ENCODE measurements at places on chromosomes 12 and 14.

- no peak for DNase-seq
These were observed 72.0 kb downstream of the PAPOLA start for GRCh38 chr14:96574171-96574632.

GRCh38 chr14:102089621-102090343 is 2.9 kb upstream of the HSP90AA1 start:
- no peak for DNase-seq

DNA sequence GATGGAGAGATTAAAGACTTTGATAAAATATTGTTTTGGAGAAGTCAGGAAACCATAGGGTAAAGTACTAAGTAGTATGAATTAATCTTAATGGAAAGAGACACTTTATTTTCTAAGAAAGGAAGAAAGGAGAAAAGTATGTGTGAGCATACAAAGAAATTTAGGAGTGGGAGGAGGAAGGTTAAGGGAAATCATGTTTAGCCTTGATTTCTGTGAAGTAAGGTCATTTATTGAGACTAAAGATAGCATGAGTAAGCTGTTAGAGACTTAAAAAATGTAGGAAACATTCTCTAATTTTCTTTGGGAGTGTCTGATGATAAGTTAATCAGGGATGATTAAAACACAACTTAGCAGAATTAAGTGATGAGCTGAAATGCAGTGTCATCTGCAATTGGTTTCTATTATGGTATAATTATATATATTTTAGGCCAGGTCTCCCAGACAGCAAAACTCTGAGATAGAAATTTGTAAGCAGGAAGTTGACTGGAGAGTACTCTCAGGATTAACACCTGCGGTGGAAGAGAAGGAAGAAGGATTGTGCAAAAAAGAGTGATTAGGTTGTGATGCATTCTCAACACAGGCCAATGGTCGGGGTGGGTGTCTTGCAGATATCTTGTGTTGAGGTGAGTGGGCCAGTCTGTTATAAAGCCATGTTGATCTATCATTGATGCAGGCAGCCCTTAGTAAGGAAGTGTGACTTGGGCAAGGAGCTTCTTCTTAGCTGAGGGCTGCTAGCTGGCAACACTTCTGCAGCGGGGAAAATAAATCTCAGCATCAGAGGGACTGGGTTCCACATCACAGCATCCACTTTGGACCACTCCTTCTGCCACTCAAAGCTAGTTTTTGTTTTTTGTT is 256.2 kb downstream of the AEBP2 start:
- no peak for DNase-seq

DNA sequence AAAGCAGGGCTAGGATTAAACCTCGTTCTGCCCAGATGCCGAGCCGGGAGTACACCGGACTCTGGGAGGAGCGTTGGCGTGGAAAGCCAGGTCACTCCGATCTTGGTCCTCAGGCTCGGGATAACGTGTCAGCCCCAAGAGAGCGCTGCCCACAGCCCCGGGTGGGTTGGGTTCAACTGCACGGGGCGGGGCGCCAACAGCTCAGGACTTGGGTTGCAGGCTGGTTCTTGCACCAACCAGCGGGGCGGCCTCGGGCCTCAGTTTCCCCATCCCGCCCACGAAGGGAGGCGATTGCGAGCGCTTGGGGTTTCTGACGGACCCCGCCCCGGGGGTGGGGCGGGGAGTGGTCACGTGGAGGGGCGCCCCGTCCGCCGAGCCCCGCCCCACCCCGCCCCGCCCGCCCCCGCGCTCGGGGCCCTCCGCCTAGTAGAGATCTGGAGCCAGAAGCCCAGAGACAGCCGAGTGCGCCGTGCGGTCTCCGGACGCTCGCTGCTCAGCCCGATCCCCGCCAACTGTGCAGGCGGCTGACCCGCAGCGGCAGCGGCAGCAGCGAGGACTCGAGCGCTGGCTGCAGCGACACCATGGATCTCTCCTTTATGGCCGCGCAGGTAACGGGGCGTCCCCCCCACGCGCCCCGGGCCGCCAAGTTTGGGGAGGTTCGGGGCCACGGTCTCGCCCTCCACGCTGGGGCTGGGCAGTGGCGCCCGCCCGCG is at the start of gene C14orf132:
C14orf132 (plus strand) TSS at position 443 of the 713 bp plus-strand sequence; CDS start at position 582, 139 bp downstream.
- peak; percentile 51 for DNase-seq

DNA sequence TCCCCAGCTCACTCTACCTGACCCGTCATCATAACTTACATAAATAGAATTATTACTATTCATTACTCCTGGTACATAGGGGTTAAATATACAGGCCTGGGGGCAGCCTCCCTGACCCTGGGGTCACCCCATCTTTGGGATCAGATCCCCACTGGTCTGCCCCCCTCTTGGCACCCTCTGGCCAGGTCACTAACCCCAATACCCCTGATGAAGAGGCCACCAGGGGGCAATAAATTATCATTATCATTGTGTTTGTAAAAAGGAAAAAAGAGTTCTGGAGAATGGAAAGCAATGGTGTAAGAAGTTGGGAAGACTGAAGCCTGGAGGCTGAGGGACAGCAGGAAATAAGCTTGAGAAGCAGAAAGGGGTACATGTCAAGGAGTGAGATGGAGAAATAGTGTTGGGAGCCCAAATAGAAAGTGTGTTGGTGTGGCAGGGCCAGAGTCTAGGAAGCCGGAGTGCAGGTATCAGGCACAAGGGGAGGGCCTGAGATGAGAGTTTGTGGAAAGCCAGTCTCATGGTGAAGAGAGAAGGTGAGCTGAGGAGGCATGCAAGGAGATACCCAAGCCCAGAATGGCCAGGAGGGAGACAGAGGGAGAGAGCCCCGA is 6.1 kb upstream of the AAAS start:
- no peak for DNase-seq

GRCh38 chr12:5561846-5562245 is 129.9 kb downstream of the NTF3 start:
- no peak for DNase-seq

GRCh38 chr12:67220065-67220464 is 49.1 kb upstream of the CAND1 start:
- DNase-seq: no peak

DNA sequence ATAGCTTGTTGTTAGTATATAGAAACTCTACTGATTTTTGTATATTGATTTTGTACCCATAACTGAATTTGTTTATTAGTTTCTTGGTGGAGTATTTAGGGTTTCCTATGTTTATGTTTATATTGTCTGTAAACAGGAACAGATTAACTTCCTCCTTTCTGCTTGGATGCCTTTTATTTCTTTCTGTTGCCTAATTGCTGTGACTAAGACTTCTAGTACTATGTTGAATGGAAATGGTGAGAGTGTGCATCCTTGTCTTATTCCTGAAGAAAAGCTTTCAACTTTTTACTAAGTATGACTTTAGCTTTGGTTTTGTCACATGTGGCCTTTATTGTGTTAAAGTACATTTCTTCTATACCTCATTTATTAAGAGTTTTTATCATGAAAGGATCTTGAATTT is 20.9 kb downstream of the FBXW8 start:
- DNase-seq: no peak

GRCh38 chr12:6167327-6168280 is 32.6 kb upstream of the CD9 start:
- DNase-seq: peak; percentile 27

GRCh38 chr12:48164451-48164850 is 7.1 kb upstream of the ASB8 start:
- no peak for DNase-seq

DNA sequence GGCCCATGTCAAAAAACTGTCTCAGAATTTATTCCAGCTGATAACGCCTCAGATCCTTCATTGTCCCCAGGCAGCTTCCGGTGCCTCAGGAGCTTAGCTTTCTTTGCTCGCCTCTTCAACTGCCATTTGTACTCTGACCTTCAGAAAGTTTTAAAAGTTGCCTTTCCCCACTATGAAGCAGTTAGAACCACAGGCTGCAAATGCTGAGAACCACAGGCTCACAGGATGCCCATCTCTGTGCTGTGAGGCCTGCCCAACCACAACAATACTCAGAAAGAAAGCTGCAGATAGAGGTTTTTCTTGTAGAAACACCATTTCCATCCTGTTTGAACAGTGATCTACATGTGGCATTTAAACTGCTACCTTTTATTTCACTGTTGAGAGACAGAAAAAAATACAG is 131.1 kb downstream of the PRKCH start:
- peak; percentile 39 for DNase-seq

DNA sequence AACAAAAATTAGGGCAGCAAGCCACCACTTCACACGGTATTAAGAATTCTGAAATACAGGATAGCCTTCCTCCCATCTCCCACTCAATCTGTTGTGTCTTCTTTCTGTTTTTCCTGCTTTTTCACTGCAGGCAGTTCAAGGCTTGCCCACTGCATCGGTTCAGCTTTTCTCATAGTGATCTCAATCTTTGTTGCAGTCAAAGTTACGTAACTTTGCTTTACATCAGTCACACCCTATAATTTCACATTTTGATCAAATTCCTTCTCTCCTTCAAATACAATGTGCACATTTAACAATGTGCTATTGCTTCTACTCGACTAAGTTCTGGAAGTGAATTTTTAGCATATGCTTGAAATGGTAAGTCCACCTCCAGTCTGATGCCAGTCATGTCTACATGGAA is 217.6 kb downstream of the EFCAB11 start:
- no peak for DNase-seq

DNA sequence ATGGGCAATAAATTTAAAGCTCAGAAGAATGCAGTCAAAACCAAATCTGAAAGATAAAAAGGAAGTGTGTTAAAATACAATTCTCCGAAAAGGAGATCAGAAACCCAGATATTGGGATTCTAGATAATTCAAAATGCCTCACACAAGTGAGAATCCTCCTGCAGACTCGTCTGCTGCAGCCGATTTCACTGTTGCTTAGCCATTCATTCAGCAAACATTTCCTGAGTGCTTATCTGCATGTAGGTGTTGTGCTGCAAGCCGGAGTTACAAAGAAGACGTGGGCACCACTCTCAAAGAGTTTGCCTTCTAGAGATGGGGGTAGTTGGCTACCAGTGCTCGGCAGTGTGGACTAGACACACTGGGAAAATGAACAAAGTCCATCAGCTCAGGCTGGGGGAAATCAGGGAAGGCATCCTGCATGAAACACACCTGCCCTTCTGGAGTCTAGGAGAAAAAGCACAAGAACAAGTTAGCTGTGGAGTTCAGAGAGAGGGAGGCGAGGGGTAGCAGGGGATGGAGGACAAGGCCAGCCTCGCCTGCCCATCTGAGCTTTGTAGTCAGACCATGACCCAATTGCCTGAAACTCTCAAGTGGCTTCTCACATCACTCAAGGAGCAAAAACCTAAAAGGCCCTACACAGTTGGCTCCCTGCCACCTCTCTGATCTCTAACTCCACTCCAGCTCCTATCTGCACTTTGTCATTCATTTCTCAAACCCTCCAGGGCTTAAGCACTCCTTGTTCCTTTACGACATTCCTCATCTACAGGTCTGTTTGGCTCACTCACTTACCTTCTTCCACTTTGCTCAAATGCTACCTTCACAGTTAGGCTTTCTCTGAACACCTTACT is 310.0 kb upstream of the DDHD1 start:
- DNase-seq: no peak

DNA sequence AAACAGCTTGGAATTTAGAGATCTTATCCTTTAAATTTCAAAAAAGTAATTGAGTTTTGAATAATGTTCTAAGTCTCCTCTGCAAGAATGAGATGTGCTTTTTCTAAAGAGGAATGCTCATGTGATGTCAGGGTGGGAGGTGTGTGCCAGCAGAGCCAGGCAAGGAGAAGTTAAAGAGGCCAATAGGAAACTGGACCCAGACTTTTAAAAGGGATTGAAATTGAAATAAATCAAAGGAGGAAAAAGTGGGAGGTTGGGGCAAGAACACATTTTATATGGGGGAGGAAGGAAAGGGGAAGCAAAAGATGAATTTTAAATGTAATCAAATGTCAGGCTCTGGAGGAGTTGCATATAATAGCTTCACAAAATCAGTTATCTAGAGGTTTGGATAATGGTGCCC is 126.1 kb downstream of the FIGNL2 start:
- no peak for DNase-seq

DNA sequence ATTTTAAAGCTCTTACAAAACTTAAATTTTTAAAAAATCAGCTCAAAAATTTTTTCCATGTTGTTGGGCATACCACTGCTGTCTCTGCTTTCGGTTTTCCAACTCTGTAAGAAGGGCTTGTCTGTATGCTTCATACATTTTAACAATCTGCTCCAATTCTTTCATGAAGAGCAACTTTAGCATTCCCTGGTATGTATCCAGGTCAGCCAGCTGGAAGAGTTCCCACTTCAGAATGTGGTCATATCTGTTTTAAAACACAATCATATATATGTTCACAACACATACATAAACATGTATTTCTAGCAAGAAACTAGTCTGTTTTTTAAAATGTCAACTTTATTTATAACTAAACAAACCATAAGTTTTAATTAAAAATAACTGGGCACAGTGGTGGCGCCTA is 33.0 kb downstream of the SAV1 start:
- DNase-seq: no peak
